ENCODE measurements at places on chromosomes 7 and 10.

- DNase-seq: no peak
Measured at GRCh38 chr7:122136078-122136477, 8.0 kb downstream of the AASS start.

GRCh38 chr7:22140578-22140977 is 194.9 kb upstream of the CDCA7L start:
- DNase-seq: no peak

- no peak for DNase-seq
Measured at GRCh38 chr10:49508249-49508648, 30.7 kb downstream of the ERCC6 start.

GRCh38 chr10:22374489-22375126 is 29.3 kb downstream of the SPAG6 start:
- no peak for DNase-seq

DNA sequence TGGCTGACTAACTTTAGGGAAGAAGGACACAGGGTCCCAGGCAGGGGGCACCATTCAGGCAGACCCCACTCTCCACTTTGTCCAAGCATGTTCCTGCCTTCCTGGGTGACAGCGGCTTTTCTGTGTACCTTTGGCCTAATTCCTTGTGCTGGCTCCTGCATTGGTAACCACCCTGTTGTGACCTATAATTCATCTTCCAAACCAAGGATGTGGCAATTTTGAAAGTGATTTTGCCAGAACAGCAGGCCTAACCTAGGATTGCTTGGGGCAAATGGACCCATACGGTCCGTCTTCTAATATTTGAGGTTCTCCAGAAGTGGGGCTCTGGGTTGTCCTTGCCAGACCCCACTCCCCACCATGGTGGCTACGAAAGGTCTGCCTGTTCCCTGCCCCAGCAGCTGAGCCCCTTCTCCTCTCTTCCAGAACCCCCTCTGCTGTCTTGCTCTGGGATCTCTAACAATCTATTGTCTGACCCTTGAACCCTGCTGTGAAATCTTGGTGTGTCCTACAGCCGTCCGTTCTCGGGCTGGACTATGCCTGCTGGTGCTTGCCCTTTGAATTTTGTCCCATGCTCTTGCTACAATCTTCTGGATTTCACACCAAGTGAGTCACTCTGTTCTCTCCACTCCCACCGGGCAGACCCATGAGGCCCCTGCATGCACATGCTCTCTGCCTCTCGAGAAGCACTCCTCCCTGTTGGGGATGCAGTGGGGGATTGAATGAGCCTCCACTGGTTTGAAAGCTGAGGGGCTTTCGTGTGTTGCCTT is 316.0 kb downstream of the CXCL12 start:
- DNase-seq: no peak

DNA sequence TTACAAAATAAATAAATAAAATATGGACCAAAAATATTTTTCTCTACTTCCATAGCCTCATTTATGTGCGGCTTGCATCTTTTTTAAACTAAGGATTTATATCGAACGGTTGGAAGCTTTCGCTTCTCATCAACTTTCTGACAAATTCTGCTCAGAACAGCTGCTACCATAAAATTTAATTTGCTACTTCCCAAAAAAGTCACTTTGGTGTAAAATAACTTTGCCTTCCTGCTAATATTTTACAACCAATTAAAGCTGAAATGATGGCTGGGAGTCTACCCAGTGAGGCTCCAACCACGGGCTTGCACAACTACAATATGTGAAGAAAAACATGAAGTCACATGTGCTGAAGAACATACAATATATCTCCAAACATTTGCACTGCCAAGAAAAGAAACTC is 253.1 kb upstream of the NEBL start:
- no peak for DNase-seq

DNA sequence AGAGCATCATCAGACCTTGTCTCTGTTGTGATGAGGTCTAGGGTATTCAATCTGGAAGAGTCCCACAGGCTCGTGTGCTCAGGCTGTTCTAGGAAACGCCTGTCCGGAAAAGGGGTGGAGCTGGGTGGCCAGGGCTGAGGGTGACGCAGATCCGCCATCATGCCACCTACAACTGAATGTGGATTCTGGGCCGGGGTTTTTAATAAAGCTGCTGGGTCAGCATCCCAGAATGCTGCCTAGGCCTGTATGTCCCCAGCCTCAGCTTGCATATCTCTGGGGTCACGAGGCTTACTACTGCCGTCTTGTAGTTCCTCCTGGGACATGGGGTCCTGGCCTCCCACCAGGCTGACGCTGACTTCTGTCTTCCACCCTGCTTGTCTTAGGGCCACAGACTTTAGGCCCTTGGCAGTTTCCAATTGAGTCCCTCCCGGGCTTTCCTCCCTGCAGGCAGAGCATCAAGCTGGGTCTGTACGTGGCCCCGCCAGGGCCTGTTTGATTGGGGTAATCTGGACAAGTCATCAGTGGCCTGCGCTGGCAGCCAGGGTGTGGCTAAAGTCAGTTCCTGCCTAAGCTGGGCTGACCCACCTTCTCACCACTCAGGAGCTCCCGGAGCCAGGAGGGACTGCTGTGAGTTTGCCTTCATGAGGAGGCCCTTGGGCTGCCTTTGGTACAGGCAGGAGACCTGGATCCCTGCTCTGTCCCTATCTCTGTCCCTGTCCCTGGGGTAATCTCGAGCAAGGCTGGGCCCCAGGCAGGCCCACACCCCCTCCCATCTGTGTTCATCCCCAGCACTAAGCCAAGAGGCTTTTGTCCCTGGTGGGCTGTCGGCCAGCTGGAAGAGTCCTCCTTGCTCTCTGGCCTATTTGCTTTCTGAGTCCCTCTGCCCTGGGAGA is 79.9 kb downstream of the ZMIZ1 start:
- DNase-seq: peak; percentile 61

- DNase-seq: no peak
Measured at GRCh38 chr10:65419629-65420028, 1506.2 kb upstream of the LRRTM3 start.

DNA sequence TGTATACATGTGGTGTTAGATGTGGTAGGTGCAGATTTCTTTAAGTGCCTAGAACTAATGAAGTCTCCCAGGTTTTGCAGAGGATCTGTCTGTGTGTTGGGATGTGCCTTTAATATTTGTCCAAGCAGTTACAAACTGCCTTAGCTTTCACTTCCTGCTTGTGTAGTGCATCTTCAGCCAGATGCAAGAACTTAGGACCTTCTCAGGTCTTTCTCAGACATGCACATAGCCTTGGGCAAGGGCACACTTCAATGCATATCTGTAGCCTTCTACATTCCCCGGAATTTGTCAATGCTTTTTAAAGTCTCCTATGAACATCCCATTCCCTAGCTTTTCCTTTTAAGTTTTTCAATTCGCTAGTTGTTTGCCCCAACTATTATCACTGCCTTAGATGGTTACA is 47.2 kb upstream of the SLC39A12 start:
- no peak for DNase-seq

GRCh38 chr7:140165422-140165821 is 11.4 kb downstream of the KDM7A start:
- no peak for DNase-seq

- no peak for DNase-seq
Measured at GRCh38 chr7:155268921-155269650, 28.6 kb upstream of the INSIG1 start.

DNA sequence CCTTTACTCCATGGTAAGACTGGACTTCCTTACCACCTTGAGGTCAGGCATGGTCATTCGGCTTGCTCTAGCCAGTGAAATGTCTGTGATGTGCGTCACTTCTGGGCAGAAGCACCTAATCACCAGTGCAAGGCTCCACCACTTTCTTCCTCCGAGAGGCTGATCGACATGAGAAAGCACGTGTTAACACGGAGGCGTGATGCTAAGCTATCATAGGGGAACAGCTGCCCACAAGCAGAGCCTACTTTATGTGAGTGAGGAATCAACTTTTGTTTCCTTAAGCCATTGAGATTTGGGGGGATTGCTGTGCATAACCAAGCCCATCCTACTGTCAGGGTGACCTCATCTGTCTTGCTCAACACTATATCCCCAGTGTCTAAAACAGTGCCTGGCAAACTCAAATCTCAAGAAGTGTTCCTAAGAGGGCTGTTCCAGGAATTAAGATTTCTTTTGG is 23.1 kb upstream of the SAR1A start:
- DNase-seq: no peak

GRCh38 chr10:71331736-71332135 is 12.7 kb downstream of the SLC29A3 start:
- no peak for DNase-seq

DNA sequence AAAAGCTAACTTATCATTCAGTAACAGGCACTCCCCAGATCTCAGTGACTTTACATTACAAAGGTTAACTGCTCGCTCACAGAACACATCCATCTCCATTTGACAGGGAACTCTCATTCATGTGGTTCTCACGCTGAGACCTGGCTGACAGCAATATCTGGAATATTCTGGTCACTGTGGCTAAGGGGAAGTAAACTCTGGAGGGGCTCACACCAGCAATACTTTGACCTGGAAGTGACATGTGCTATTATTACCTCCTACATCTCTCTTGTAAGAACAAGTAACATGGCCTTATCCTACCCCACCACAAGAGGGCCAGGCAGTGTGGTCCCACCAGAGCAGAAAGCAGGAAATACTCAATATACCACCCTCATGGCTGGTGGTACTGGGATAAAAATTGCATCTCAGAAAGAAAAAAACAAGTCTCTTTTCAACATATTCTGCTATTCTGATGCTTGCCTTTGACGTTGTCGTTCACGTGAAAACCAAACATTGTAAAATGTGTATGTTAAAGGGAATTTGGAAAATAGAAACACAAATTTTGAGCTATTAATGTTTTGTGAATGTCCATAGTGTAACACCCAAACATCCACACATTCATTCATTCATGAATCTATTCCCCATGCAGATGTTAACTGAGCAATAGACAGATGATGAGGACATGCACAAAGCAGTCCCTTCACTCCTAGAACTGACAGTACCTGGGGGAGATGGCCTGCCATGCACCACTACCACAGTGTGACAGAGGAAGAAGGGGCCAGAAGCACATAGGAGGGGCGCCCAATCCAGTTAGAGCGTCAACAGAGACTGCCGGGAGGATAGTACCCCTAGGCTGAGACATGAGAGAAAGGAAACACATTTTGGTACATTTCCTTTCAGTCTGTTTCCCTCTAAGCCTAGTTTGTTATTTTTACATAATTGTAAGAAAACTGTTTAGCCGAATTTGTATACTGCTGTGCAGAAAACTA is 166.0 kb upstream of the SP4 start:
- DNase-seq: no peak

DNA sequence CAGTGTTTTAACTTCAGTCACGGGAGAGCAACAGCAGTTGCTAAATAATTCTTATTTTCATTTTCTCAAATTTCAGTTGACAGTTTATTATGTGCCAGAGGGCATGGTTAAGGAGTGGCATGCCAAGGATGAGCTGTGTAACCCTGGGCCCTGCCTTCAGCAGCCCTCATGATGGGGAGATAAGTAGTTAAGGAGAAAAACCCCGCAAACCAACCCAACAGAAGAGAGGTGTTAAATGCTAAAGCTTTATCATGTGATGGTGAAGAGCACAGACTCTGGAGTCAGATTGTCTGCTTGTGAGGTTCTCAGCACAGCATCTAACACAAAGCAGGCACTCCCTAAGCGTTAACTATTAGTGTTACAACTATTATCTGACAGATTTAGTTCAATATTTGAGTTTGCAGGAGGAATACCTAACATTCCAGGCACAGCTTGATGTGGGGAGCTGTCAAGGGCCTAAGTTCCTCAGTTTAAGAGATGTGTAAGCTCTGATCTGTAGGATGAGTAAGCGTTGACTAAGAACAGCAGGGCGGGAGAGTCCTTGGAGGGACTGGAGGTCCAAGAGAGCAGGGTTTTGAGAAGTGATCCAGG is 29.6 kb downstream of the STAM start:
- DNase-seq: no peak

GRCh38 chr10:119468542-119469324 is 73.8 kb downstream of the RGS10 start:
- DNase-seq: no peak

GRCh38 chr10:11209830-11210181 is 192.1 kb downstream of the CELF2 start:
- DNase-seq: no peak

DNA sequence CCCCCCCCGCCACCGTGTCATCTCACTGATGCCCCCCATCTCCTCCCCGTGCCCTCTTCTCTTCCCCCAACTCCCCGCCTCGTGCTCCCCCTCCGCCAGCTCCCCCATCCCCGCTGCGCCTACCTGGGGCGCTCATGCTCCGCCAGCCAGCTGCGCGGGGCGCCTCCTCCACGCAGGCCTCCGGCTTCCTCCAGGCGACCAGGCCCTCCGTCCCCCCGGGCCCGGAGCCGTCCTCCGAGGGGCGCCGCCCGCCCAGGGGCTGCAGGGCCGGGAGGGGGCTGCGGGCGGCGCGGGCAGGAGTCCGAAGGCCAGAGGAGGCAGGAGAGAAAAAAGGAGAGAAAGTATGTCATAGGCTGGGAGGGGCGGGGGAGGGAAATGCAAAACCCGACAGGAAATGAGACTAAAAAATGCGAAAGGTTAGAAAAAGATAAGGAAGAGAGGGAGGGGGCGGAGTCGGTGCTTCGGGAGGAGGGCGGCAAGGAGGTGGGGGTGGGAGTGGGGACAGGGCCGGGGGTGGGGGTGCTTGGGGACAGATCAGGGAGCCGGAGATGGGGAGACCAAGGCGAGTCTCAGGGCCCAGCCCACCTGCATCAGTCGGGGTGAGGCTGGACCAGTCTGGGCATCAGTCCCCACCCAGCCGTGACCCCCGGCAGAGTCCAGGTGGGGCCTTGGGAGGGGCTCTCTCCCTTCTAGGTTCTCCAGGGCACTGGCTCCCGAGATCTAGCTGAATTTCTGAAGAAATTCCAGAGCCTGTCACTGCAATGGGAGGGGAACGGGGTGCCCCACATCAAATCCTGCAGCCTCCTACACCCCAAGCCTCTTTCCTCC is at the start of gene CARD11:
Gene CARD11 (minus strand): TSS at position 324 of the 828 bp plus-strand sequence. CDS start 85,361 bp downstream, outside the sequence.
- DNase-seq: no peak

DNA sequence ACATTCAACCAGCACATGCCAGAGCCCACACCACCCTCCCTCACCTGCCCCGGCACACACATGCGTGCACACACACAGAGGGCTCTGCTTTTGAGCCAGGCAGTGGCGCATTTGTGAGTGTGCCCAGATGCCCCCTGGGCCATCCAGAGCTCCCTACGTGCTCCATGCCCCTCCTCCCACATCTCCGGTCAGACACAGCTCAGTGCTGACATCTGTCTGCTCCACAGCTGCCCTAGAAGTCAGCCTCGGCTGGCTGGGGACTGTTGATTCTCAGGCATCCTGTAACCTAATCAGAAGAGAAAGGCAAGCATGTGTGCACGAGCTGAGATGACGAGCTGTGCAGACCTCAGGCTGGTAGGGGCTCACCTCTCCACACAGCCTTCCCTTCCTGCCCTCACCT is 135.1 kb downstream of the ZMIZ1 start:
- no peak for DNase-seq
